Stimulated activated CD8-positive, alpha-beta memory T cell treated with anti-CD3 and anti-CD28 coated beads, Interleukin-15, amount 100 ng/mL, for 4 hours (primary cell): ENCODE measurements at places on chromosomes 11 and 22.

DNA sequence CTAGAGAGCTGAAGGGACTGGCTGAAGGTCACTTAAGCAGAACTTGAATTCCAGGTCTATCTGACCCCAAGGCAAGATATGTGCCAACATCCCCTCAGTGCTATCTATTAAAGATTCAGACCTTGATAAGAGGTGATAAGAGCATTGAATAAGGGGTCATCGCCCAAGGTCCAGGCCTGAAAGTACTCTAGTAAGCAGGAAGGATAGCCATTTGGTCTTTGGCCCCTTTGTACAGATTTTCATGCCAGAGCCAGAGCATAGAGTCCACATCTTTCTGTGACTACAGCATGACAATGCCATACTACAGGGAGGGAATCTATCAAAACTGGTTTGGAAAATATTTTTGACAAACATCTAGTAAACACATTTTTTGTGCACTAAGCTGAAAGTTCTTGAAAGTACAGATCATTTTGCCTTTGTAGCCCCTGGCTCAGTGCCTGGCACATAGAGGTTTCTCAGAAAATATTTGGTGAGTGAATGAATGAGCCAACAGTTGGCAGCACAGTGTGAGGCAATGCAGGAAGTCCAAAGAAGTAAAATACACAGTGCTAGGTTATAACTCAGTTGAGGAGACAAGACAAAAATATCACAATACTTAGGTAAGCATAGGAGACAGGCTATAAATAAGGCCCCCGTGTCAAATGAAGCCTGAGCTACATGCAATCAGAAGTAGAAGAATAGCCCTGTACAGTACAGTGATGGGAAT, 15.1 kb upstream of the RRAS2 start:
- DNase-seq = no peak

DNA sequence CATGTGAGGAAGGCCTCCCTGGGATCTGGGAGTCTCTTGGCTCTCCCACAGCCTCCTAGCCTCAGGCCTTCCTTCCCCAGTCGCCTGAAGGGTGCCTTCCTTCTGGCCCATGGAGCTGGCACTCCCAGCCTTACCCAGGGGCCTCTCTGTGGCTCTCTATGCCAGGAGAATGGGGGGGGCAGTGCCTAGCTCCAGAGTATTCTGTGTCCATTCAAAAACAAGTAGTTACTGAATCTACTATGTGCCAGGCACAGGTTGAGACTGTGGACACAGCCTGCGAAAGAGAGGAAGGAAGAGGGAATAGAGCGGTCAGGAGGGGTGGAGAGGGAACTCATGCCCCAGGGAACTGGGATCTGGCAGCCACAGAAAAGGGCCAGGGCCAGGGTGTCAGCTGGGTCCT, 2.7 kb upstream of the PLA2G3 start:
- no peak for DNase-seq

DNA sequence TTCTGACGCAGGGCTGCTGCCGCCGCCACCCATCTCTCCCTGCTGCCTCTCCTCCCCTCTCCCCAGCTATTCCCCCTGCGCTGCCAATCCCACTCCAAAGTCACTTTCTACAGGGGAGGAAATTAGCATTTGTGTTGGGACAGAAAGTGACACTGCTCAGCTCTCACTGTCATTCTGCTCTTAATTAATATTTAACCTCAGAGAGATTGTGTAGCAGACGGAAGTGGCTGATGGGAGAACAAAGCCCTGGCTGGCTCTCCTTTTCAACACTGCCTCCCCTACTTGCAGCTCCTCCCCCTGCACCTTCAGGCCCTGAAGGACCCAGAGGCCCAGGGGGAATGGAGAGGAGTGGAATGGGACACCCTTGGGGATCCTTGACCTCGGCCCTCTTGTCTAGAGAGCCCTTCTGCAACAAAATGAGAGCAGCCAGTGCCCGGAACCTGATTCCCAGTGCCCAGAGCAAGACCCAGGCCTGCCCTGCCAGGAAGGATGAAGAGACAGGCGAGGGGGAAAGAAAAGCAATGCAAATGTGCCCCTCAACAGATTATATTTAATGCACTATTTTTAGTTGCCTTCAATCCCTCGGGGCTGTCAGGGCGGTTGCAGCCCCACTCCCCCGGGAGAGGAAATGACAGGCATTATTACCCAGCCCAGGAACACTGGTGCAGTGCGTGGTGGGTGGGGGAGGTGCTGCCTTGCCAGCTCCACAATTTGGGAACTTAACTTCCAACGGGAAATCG, 14.6 kb upstream of the NRGN start:
- DNase-seq = no peak

- no peak for DNase-seq
Measured at GRCh38 chr11:76857781-76858410, 2.8 kb upstream of the ACER3 start.

- no peak for DNase-seq
Measured at GRCh38 chr11:95262994-95263765, 32.2 kb upstream of the SESN3 start.

DNA sequence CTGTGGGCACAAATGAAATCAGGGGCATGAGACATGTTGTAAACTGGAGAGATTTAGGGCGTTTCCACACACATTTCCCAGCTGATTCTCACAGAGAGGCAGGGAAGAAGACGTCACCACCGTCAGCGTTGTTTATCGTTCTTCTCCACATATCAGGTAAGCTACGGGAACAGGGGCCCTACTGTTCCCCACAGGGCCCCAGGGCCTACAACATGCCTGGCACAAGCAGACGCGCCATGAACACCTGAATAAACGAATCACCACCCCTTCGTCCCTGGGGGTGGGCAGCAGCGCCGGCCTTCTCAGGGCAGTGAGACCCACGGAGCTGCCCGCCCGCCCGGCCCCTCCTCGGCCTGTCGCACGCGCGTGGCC, 342 bp downstream of the EFCAB6 start:
- DNase-seq = no peak

DNA sequence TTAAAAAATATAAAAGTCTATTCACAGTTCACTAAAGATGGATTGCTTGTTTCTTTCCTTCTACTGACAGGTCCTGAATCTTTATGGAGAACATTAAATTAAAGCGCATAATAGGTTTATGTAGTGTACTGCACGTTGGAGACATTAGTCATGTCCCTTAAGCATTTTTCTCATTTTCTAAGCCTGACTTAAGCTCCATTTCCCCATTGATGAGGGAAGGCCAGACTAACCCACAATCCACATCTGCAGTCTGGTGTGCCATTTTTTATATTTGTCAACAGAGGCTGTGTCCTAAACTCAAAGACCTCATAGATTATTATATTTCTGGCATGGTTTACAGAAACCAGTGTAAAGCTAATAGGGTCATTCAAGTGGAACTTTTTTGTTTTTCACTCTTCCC, 39.9 kb downstream of the CADM1 start:
- DNase-seq = no peak

GRCh38 chr11:118067006-118067405, 9.9 kb upstream of the TMPRSS4 start:
- DNase-seq = no peak

- DNase-seq = no peak
Measured at GRCh38 chr11:33333816-33334215, 76.6 kb downstream of the HIPK3 start.

GRCh38 chr11:60890696-60891095, 15.7 kb downstream of the PRPF19 start:
- DNase-seq = no peak

DNA sequence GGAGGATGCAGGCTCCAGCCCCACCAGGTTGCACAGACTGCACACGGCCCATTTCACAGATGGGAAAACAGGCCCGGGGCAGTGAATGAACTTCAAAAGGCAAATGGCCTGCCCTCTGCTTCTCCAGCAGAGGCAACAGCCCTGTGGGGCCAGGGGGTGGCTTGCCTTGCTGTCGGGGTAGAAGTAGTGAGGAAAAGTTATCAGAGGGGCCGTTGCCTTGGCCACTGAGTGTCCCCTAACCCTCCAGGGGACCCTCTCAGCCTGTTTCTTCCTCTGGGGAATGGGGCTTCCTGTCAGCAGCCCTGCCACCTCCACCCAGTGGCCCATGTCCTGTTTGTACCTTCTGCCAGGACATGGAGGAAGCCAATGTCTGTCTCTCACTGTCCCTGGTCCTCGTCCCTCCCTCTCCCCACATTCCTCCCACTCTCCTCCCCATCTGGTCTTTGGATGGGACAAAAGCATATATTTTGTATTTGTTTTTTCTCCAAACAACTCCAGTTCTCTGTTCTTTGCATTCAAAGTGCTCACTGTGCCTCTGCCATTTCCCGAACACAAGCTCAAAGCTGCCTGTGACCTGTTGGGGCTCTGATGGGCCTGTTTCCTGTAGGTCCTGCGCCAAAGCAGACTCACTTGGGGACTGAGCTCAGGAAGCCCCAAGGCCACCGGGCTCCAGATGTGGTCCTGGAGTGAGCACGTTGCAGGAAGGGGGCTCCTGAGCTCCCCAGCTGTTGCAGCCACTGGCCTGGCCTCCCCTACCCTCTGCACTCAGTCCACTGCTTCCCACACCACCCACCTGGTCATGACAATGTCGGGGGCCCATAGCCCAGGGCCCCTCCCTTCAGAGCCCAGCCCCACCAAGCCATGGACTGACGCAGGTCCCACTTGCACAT, 9.5 kb downstream of the MAP4K2 start:
- DNase-seq = no peak

DNA sequence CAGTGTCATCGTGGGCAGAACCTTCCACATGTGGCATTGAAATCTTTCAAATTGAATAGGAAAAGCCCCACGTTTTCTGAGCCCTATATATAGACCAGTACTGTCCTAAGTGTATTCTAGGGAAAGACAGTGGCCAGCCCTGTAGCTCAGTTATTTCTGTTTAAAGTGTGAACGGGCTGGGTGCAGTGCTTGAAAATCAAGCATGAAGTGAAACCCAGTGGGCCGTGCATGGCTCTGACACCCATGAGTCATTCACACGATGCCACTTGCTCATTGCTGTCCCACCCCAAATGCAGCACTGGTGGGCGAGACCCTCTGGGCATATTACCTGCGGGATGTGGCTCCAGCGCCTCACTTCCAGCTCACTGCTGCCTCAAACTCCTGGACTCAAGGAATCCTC, 29.8 kb upstream of the CCDC188 start:
- no peak for DNase-seq

DNA sequence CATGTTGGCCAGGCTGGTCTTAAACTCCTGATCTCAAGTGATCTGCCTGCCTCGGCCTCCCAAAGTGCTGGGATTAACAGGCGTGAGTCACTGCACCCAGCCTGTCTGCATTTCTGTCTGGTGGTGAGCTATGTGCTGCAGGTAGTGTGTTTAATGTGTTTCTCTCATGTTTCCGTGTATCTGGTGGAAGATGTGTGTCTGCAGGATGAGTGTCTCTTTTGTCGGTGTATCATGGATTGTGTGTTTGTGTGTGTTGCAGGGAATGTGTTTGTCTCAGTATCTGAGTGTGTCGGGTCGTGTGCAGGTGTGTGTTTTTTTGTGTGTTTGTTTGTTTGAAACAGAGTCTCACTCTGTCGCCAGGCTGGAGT, 16.1 kb downstream of the SCARF2 start:
- no peak for DNase-seq

GRCh38 chr11:24391167-24391566, 105.7 kb upstream of the LUZP2 start:
- DNase-seq = no peak

DNA sequence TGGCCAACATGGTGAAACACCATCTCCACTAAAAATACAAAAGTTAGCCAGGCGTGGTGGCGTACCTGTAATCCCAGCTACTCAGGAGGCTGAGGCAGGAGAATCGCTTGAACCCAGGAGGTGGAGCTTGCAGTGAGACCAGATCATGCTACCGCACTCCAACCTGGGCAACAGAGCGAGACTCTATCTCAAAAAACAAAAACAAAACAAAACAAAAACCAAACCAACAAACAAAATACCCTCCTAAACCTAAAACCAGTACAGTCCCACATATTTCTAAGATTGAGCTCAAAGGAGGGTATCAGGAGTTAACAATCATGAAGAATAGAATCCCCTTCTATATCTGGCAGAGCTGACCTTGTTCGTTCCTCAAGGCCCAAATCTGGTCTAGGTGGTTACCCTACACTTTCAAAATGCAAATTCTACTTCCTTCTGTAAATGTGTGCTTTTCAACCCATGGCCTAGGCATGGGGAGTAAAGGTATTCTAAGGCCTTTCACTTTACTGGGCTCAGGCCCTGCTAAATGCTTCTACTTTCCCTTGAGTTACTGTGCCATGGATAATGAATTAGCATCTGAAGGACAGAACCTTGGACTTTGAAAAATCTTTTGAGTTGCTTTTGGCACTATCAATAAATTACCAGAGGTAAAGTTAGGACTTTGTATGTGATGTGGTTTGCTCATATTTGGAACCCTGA, 10.4 kb upstream of the PPP2R1B start:
- no peak for DNase-seq

GRCh38 chr11:1082728-1083620, 8.3 kb downstream of the MUC2 start:
- DNase-seq = no peak

DNA sequence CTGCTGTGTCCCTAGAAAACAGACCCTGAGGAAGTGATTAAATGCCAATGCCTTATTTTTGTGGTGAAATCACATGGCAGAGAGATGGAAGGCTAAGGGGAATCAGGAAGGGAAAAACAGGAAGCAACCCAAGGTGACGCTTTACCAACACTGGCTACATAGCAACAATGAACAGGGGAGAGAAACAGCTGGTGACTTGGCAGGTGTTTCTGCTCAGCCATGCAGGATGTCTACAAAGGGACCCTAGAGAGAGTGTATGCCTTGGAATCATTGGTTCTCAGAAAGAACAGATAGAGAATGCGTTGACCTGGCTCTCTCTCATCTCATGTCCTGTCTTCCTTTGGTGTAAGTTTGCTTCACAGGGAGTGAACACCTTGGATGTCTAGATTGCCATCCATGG, 911.9 kb downstream of the OPCML start:
- no peak for DNase-seq

- no peak for DNase-seq
Measured at GRCh38 chr22:31957970-31958594, 13.7 kb downstream of the YWHAH start.
